Thoracic aorta endothelial cell (primary cell): ENCODE measurements at places on chromosomes 4 and X. TPM values are rescaled to one million over a fixed set of nuclear protein-coding genes. Genes with fewer than 3 reads are reported as not detected.

USP51 gene
- 1.1 and 1.5 TPM in 2 replicates for total RNA-seq

TEC gene
- 0.27 and 1.4 TPM in 2 replicates for total RNA-seq

SPANXB1 gene
- total RNA-seq: not detected in 2 replicates

PPP1R3F gene
- 0.93 and 1.9 TPM in 2 replicates for total RNA-seq

SPANXA1 gene
- total RNA-seq: not detected in 2 replicates

CLCN4 gene
- total RNA-seq: 13.0 and 17.4 TPM in 2 replicates

TRIM75 gene
- total RNA-seq: not detected in 2 replicates

DRP2 gene
- total RNA-seq: 0.80 and 1.0 TPM in 2 replicates

FGF5 gene
- 0.86 and 1.6 TPM in 2 replicates for total RNA-seq

CYLC1 gene
- total RNA-seq: not detected in 2 replicates

MAGEC3 gene
- not detected in 2 replicates for total RNA-seq

HTATSF1 gene
- total RNA-seq: 26.6 and 30.9 TPM in 2 replicates
